ENCODE measurements at places on chromosomes 7 and 10.

DNA sequence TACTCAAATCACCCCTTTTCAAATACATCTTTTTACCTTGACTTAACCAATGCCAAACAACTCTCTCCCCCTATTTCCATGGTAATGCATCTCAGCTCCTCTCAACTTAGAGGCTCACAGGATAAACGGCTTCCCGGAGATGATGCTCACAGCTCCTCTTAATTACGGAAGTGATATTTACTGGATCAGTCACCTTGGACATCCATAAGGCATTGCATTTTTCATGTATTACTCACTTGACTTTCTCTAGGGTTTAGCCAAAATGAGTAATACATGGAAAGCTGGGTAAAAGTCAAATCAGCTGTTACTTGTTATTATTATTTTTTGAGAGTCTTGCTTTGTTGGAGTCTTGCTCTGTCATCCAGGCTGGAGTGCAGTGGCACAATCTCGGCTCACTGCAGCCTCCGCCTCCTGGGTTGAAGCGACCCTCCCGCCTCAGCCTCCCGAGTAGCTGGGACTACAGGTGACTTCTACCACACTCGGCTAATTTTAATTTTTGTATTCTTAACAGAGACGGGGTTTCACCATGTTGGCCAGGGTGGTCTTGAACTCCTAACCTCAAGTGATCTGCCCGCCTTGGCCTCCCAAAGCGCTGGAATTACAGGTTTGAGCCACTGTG, 73.3 kb upstream of the RHEB start:
- no peak overlapping the region for H3K4me3 ChIP-seq
- H3K36me3 ChIP-seq, result no peaks in the 10 kb centered on the region
- no peak overlapping the region for H3K27ac ChIP-seq
- H3K4me1 ChIP-seq, result no peaks in the 10 kb centered on the region
- DNase-seq, result no peak

DNA sequence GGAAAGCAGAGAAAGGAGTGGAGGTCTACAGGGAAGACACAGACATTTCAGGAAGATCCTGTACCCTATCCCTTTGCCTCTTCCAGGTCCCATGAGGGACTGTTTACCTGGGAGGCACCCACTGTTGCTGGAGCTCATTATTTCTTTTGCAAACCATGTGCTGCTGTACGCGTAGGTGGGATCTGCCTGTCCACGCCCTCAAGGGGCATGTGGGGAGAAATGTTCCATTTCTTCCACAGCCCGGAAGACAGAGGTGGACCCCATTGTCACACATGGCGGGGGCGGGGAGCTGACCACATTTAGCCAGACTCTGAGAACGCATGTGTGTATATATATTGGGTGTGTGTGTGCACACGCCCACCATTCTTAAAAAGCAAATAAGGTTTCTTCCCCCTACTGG, 2.0 kb downstream of the PLXNA4 start:
- no peak overlapping the region for H3K4me3 ChIP-seq
- no peak overlapping the region for H3K27ac ChIP-seq
- H3K27me3 ChIP-seq, result peaks cover 56% of the 10 kb centered on the region
- peaks cover 7% of the 10 kb centered on the region for H3K4me1 ChIP-seq
- no peak for DNase-seq
- H3K36me3 ChIP-seq, result no peaks in the 10 kb centered on the region

- H3K4me1 ChIP-seq, result 0 out of 2 replicates have a peak, but pooled peaks cover 1% of the 10 kb centered on the region
- H3K27ac ChIP-seq, result no peak overlapping the region
- H3K4me3 ChIP-seq, result no peak overlapping the region
These were observed 160.6 kb downstream of the ST7 start for GRCh38 chr7:117113871-117114270.

DNA sequence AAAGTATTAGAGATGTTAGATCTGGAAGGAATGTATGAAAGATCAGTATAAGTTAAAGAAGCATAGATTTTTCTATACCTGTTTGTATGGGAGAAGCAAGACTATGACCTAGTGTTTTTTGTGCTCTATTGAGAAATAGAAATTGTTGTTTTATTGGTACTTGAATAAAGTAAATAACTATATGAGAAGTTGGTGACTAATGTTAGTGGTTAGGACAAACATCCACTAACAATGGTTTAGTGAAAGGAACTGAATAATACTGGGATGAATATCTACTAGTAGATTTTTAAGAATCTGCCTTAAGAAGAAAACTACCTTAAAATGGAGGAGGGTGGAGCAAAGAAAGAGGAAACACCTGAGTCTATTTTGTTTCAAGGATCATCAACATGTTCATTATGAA, 521.1 kb upstream of the POT1 start:
- H3K36me3 ChIP-seq, result no peaks in the 10 kb centered on the region
- H3K27ac ChIP-seq, result no peak overlapping the region
- no peaks in the 10 kb centered on the region for H3K4me1 ChIP-seq
- DNase-seq, result no peak
- H3K4me3 ChIP-seq, result no peak overlapping the region
- no peaks in the 10 kb centered on the region for H3K27me3 ChIP-seq

DNA sequence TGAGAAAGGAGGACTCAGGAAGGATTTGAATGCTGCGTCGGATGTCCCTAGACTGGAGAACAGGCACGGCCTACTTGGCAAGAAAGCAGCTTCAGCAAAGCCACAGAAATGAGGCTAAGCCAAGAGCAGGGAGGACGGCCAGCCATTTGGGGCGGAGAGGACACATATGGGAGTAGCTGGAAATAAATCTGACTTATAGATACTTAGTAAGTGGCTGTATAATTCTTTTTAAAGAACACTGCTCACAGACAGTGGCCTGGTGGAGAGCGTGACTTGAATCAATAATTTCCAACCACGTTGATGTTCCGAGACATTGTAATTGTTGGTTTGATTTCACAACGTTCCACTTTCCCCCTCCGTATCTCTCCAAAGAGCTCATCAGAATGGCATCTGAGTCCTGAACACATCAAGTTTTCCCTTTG, 67.7 kb upstream of the JCAD start:
- no peaks in the 10 kb centered on the region for H3K36me3 ChIP-seq
- H3K27me3 ChIP-seq, result no peaks in the 10 kb centered on the region
- H3K4me3 ChIP-seq, result no peak overlapping the region
- DNase-seq, result no peak

DNA sequence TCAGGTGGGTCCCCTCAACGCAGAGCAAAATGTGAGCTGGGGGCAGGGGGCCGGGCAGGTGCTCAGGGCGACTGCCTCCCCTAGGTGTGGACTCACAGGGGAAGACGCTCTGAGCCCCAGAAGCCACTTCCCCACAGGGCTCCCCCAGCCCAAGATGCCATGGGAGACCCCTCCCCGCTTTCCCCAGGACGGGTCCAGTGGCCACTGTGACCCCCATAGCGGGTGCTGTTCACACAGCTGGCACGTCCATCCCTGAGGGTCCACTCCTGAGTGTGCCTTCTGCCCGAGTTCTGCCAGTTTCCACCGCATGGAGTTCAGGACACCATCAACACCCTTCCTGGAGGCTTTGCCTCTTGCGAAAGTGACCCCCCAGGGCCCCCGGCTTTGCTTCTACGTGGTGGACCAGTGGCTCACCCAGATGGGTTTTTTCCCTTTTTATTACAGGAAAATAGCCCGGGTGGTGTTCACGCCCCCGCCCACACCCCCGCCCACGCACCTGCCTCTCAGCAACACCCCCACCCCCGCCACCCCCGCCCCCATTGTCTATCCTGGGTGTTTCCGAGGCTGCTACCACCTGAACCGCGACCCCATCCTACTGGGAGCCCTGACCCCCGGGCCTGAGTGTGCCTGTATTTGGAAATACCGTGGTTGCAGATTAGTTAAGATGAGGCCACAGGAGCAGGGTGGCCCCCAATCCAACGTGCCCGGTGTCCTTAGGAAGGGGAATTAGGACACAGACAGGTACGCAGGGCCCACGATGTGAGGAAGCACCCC, 32.0 kb downstream of the ADAP1 start:
- no peak for DNase-seq
- H3K4me3 ChIP-seq, result no peak overlapping the region
- no peak overlapping the region for H3K27ac ChIP-seq
- no peaks in the 10 kb centered on the region for H3K4me1 ChIP-seq
- no peaks in the 10 kb centered on the region for H3K27me3 ChIP-seq
- H3K36me3 ChIP-seq, result no peaks in the 10 kb centered on the region

- peaks cover 7% of the 10 kb centered on the region for H3K4me1 ChIP-seq
- H3K36me3 ChIP-seq, result peaks cover 17% of the 10 kb centered on the region
- DNase-seq, result no peak
- H3K4me3 ChIP-seq, result no peak overlapping the region
- no peak overlapping the region for H3K27ac ChIP-seq
- no peaks in the 10 kb centered on the region for H3K27me3 ChIP-seq
These were observed 28.3 kb downstream of the GBX1 start for GRCh38 chr7:151139071-151139790.

- no peak overlapping the region for H3K4me3 ChIP-seq
- no peak for DNase-seq
- no peak overlapping the region for H3K27ac ChIP-seq
- no peaks in the 10 kb centered on the region for H3K36me3 ChIP-seq
- H3K27me3 ChIP-seq, result no peaks in the 10 kb centered on the region
These were observed 13.5 kb downstream of the LRMDA start for GRCh38 chr10:75444781-75445386.

- H3K4me1 ChIP-seq, result no peaks in the 10 kb centered on the region
- no peaks in the 10 kb centered on the region for H3K27me3 ChIP-seq
- no peak overlapping the region for H3K27ac ChIP-seq
- no peak overlapping the region for H3K4me3 ChIP-seq
These were observed 83.6 kb downstream of the FAM53B start for GRCh38 chr10:124660404-124661125.

GRCh38 chr10:95547791-95548435, 13.3 kb downstream of the SORBS1 start:
- no peak overlapping the region for H3K4me3 ChIP-seq
- no peak overlapping the region for H3K27ac ChIP-seq
- H3K36me3 ChIP-seq, result no peaks in the 10 kb centered on the region

GRCh38 chr7:129184981-129185670, 3.3 kb upstream of the SMO start:
- peaks cover 3% of the 10 kb centered on the region for H3K4me1 ChIP-seq
- no peaks in the 10 kb centered on the region for H3K27me3 ChIP-seq
- H3K4me3 ChIP-seq, result no peak overlapping the region
- no peaks in the 10 kb centered on the region for H3K36me3 ChIP-seq
- DNase-seq, result no peak
- H3K27ac ChIP-seq, result no peak overlapping the region

GRCh38 chr7:151537818-151538561, 18.3 kb upstream of the RHEB start:
- H3K4me1 ChIP-seq, result no peaks in the 10 kb centered on the region
- H3K27ac ChIP-seq, result no peak overlapping the region
- no peak overlapping the region for H3K4me3 ChIP-seq
- no peak for DNase-seq
- H3K36me3 ChIP-seq, result no peaks in the 10 kb centered on the region

DNA sequence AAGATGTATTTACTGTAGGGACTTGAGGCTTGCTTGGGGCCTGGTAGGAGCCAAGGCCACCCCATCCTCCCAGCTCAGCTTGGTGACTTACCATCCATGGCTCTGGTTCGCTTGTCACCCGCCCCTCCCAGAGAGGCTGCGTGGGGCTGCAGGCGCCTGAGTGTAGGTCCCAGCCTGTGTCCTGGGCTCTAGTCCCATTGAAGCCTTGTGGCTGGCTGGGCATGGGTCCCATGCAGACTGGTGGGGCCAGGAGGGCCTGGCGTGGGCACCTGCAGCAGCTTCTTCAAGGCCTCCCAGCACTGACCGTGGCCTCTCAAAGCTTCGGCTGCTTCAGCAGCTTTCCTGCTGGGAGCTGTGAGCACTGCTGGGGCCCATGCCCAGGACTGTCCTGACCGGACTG, 118.1 kb downstream of the INPP5A start:
- H3K36me3 ChIP-seq, result no peaks in the 10 kb centered on the region
- H3K4me3 ChIP-seq, result no peak overlapping the region
